ENCODE measurements at places on chromosomes 16 and 17.

DNA sequence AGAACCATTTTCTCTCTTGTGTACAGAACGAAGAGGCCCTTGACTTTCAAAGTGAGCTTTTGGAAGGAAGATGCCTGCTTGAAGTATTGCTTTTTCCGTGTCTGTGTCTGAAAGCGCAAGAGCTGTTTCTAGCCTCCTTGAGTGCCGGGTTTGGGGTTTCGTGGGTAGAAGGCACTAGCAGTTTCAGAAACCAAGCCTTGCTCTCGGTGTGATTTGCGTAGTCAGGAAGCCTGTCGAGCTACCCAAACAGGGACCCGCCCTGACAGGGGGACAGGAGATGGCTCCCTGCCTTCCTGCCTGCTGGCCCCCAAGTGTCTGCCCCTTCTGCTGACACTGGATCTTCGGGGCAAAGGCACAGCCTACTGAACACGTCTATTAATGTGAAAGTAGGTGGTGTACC lies 322.0 kb downstream of the MAF start:
- DNase-seq, result no peak

DNA sequence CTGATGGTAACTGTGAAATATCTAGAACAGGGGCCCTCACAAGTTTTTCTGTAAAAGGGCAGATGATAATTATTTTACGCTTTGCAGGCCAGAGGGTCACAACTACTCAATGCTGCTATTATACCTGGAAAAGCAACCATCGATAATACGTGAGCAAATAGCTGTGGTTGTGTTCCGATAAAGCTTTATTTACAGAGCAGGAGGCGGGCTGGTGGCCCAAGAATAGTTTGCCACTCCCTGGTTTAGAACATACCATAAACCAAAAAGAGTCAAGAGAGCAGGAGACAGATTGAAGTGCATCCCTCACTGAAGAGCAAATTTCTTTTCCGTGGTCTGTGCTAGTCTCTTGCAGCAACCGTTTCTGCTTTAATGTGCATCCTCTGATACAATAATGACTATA lies 77.9 kb upstream of the DYNLRB2 start:
- DNase-seq, result no peak

- no peak for DNase-seq
These were observed 14.4 kb upstream of the CBX8 start for GRCh38 chr17:79811011-79811867.

DNA sequence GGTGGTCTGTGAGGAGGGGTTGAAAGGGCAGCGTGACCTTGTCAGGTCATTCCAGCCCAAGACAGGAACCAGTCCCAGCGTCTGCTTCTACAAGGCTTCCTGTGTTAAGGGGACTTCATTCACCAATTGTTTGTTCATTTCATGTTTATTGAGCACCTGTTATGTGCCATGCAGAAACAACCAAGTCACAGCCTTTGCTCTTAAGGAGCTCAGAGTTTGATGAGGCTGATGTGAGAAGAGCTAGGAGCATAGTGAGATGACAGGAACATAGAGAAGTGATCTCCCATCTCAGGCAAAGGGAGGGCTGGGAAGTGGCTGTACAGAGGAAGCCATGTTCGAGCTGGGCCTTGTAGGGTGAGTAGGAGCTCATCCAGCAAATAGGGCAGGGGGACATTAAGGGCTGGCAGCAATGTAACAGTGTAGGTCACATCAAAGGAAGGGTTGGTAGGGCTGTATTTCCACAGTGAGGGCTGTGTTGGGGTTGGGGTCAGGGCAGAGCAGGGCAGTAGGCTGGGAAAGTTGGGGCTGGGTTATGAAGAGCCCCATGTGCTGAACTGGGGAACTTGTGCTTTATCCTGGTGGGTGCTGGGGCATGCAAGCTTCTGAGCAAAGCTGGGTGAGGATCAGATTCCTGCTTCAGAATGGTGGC lies 79.8 kb downstream of the ARHGAP23 start:
- no peak for DNase-seq

GRCh38 chr17:1239210-1239609 lies 31.0 kb upstream of the BHLHA9 start:
- no peak for DNase-seq

- no peak for DNase-seq
These were observed 14.1 kb downstream of the GLG1 start for GRCh38 chr16:74592847-74593246.

DNA sequence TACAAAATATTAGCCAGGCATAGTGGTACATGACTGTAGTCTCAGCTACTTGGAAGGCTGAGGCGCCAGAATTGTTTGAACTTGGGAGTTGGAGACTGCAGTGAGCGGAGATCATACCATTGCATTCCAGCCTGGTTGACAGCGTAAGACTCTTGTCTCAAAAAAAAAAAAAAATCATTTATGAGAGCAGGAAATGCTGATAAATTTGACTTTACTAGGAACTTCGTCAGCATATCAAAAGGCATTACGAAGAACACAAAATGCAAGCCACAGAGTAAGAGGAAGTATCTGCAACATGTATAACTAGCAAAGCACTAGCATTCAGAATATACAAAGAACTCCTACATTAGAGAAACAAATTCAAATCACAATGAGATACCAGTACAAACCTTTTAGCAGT lies 279.3 kb downstream of the ZFHX3 start:
- no peak for DNase-seq

All from hematopoietic multipotent progenitor cell treated with erythropoietin and hydrocortisone succinate and interleukin-3 and kit ligand, for 15 days (in vitro differentiated cells).